ENCODE measurements at places on chromosomes 16 and 17.

DNA sequence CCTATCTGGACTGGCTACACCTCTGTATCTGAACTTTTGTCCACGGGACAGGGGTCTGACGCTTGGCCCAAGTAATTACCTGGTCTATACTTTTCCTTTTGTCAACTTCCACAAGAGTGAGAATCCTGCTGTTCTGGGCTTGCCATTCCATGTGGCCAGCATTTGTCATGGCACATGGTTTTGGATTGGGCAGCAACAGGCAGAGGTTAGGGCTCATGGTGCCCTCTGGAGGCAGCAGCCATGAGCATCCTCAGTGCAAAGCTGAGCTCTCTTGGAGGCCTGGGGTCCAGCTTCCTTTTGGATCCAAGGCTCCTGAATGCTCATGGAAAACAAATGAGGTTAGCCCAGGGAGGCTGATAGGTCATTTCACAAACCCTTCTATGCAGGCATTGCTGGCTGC lies 7.5 kb upstream of the EDC4 start:
- no peak for DNase-seq

DNA sequence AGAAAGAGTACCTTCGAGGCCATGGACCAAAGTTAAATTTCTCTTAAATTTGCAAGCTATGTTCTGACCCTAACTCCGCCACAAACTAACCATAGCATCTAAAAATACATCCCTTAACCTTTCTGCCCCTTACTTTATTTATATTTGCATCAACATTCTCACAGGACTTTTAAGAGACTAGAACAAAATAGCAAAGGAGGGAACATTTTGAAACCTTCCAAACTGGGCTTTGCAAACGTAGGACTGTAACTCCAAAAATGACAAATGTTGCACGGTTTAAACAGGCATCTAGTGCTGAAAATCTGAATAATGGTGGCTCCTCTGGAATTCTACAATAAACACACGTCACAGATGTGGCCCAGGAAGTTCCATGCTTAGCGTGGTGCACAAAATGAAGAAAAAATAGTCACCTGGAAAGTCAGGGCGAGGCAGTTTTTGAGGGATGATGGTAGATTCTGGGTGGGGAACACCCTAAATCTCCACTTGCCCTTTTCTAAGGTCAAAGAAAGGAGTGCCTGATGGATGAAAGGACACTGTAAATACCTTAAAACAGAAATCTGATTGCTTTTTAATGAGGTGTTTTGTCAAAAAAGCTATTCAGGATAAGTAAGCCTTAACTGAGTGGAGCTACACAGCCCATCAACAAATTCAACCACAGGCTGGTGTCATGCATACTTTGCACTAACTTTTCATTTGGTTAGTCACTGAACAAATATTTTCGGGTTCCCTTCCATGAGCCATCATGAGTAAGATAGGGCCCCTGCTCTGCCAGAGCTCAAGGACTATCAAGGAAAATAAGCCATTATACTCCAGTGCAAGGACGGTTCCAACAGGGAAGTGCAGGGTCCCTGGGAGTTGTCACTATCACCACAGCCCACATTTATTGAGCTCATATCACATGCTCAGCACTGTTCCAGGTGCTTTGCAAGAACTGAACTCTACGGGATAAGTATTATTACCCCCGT lies 21.2 kb downstream of the ARHGAP17 start:
- DNase-seq, result no peak

- DNase-seq, result no peak
These were observed 24.9 kb downstream of the HMOX2 start for GRCh38 chr16:4501071-4501478.

GRCh38 chr16:65278874-65279273 lies 157.0 kb upstream of the CDH11 start:
- no peak for DNase-seq

- peak; percentile 13 for DNase-seq
These were observed 344 bp downstream of the PSME3IP1 start for GRCh38 chr16:57185446-57185944.

DNA sequence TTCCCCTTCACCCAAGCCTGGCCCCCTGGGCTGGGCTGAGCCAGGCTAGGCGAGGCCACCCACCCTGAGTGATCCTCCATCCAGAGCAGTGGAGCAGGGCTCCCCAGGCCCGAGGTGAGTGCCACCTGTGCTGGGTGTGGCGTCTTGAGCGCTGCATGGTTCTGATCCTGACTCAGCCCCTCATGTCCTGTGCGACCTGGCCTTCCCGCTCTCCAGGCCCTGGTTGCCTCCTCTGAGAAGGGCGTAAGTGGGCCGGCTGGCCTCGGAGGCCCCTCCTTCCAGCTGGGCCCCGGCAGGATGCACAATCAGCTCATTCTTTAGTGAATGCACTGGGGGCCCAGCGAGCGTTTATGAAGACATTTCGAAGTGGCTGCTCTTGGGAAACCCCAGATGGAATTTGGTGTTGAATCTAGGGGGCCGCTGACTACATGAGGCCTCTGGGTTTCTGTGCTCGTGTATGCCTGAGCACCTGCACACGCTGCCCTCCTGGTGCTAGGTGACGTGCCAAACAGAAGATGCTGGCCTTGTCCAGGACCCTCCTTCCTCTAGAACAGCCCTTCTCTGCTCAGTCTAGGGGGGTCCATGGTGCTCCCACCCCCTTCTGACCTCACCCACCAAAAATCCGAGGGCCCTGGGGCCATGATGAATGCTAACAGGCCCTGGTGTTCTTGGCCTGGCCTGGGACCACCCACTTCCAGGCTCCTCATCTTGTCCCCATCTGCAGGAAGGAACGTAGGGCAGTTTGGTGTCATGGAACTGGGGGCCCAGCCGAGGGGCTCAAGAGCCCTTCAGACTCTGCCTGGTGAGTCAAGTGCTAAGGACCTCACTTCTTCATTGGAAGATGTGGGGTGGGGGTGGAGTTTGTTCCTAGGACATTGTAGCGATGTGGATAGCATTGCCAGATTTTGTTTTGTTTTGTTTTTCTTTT lies 3.6 kb upstream of the TMEM92 start:
- no peak for DNase-seq

- no peak for DNase-seq
These were observed 332.8 kb downstream of the TMEM114 start for GRCh38 chr16:8257561-8257960.

DNA sequence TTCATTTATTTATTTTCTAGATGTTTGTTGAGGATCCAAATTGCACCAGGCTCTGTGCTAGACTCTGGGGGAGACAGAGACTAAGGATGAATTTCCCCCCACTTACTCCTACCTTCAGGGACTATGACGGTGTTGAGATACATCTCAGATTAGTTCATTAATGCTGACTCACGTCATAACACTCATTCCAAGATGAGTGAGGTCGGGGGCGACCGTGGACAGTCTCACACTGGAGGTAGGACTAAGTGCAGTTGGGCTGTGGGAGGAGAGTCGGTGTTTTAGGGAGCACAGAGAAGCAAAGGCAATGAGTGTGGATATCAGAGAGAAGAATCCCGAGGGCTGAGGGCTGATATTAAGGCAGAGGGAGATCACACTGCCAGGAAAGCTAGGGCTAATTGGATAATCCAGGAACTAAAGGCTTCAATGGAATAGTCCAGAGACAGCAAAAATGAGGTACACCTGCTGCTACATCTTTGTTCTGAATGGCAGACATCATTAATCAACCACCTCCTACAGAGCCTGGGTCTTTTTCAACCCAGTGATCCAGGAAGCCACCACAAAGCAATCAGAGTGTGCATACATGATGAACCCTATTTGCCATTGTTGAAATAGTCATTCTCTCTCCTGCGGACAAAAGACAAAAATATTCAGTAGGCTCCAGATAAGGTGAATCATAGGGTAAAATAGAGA lies 38.6 kb upstream of the CACNG4 start:
- DNase-seq, result no peak

DNA sequence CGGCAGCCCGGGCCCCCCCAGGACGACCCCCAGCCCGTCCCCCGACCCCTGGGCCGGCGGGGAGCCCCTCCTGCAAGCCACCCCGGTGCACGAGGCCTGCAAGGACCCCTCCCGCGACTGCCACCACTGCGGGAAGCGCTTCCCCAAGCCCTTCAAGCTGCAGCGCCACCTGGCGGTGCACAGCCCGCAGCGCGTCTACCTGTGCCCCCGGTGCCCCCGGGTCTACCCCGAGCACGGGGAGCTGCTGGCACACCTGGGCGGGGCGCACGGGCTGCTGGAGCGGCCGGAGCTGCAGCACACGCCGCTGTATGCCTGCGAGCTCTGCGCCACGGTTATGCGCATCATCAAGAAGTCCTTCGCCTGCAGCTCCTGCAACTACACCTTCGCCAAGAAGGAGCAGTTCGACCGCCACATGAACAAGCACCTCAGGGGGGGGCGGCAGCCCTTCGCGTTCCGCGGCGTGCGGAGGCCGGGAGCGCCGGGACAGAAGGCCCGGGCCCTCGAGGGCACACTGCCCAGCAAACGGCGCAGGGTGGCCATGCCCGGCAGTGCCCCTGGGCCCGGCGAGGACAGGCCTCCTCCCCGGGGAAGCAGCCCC lies 15.6 kb upstream of the ZFPM1 start:
- DNase-seq, result no peak

GRCh38 chr16:3152991-3153368 lies 18.2 kb downstream of the ZNF213 start:
- DNase-seq, result no peak

DNA sequence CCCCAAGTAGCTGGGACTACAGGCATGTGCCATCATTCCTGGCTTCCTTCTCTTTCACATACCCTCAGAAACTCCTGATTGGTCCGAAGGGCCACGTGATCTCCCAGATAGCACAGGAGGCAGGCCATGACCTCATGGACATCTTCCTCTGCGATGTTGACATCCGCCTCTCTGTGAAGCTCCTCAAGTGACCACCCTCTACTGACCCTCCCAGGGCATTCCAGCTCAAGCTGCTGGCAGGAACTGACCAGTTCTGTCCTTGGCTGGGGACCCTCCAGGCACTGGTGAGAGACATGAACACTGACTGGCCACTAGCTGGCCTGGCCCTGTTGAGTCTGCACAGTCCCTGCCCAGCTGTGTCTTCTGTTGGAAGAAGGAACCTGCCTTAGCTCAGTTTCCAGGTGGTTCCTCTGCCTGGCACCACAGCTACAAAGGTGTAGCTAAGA lies 5.6 kb downstream of the ERAL1 start:
- no peak for DNase-seq

DNA sequence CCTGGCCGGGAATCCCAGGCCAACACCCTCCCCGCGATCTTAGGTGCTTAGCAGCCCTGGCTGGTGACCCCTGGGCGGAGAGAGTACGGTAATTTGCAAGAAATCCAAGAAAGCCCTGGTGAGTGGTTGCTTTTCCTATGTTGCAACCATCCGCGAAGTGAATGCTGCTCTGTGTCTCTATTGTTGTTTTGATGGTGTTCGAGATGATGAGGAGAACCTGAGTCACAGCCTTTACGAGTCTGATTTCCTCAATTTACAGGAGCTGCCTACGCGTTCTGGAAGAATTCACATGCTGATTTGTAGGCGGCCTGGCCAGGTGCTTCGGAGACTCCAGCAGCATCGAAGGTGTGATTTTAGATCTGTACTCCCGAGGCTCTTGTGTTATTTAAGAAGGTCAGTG lies 63.3 kb downstream of the TMEM235 start:
- DNase-seq, result no peak

DNA sequence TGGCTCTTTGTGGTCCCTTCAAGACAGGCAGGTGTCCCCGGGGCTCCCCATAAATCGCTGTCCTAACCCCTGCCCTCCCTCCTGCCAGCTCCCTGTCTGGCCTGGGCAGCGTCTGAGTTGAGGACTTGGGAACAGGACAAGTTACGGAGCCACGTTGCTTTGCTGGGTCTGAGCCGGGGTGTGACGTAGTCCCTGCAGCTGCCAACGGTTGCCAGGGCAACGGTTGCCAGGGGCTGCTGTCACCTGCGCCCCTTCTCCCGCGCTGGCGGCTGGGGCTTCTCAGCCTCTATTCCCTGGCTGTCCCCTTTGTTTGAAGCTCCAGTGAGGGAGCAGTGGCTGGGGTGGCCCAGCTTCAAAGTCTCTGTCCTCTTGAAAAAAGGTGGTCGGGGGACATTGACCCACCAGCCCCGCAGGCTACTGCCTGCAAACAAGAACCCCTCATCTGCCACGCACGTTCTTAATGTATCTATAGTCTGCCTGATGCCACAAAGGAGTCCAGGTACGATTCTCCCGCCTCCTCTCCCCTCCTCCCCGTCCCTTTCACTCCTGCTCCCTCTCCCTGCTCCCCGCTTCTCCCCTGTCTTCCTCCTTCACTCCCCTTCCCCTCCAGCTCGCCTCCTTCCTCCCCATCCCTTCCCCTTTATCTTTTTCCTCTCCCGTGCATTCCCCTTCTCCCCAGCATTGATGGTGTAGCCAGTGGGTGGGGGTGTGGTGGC lies 10.9 kb downstream of the ADGRG1 start:
- DNase-seq, result no peak

DNA sequence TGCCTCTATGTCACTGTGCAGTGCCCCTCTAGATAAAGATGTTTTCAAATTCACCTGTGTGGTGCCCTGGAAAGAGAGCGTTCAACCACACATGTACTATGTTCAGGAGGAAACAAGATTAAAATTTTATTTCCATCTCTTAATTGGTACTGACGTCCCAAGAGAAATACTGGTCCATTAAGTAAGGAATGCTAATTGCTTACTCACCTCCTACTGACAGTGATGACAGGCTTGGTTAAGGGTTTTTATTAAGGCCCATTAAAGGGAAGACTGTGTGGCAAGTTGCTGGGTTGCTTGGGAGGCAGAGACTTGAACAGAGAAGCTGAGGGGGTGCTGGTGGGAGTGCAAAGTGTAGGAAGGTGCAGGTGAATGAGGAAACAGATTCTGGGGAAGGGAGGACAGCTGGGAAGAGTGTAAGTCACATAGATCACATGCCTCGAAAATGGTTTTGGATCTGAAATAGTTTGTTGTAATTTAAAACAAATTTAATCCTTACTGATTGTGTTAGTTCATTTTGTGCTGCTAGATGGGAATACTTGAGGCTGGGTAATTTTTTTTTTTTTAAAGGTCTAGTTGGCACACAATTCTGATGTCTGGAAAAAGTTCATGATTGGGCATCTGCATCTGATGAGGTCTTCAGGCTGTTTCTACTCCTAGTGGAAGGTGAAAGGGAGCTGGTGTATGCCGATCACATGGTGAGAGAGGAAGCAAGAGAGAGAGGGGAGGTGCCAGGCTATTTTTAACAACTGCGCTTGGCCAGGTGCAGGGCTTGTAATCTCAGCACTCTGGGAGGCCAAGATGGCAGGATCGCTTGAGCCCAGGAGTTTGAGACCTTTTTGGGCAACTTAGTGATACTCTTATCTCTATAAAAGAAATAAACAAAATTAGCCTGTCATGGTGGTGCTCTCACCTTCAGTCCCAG lies 140.5 kb downstream of the CACNG3 start:
- no peak for DNase-seq

- DNase-seq, result no peak
These were observed 14.0 kb downstream of the YPEL2 start for GRCh38 chr17:59345476-59345875.

- no peak for DNase-seq
These were observed 29.7 kb downstream of the CDK5R1 start for GRCh38 chr17:32516450-32516849.

- no peak for DNase-seq
These were observed 123.5 kb upstream of the CACNG5 start for GRCh38 chr17:66711401-66711800.

GRCh38 chr16:67198238-67198734 lies 645 bp upstream of the ELMO3 start:
- DNase-seq, result no peak

- no peak for DNase-seq
These were observed 1.2 kb upstream of the COX6A2 start for GRCh38 chr16:31429314-31429713.
